ENCODE measurements at places on chromosomes 2 and 18.

- no peak for DNase-seq
These were observed 39.1 kb upstream of the ODC1 start for GRCh38 chr2:10487081-10487740.

DNA sequence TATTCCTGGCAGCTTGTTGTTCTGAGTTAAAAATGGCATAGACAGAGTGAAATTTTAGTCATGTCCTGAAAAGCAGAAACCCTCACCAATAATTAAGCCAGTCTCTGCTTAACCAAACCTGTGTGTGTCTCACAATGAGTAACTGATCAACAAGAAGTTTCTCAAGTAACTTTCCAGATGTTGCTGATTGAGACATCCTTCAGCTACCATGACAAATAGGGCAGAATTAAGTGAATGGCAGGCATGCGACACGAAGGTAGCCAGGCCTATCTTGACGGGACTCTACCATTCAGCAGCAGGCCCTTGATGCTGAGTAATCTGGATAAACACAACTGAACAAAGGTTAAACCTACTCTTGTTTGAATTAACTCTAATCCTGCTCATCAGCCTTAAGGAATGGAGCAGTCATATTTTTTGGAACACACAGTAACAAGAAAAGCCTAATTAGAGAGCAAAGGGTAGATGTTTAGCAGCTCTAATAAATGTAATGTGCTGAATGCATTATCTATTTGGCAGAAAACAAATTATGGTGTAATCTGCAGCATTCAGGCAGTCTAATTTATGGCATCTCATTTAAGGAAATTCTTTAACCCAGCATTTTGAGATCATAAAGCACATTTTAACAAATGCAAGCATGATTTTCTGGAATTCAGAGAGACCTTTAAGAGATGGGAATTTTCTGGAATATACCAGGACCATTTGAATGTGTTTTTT lies 159.5 kb upstream of the EPHA4 start:
- DNase-seq, result no peak

GRCh38 chr2:15760232-15760910 lies 168.7 kb downstream of the DDX1 start:
- no peak for DNase-seq

GRCh38 chr18:56107821-56108477 lies 520.0 kb upstream of the TCF4 start:
- no peak for DNase-seq

Measured in SK-MEL-5 (cell line).